LNCaP clone FGC (cell line): ENCODE measurements at places on chromosomes 6 and 20.

GRCh38 chr6:7721649-7722048 lies 4.2 kb upstream of the BMP6 start:
- peak; percentile 21 for DNase-seq

DNA sequence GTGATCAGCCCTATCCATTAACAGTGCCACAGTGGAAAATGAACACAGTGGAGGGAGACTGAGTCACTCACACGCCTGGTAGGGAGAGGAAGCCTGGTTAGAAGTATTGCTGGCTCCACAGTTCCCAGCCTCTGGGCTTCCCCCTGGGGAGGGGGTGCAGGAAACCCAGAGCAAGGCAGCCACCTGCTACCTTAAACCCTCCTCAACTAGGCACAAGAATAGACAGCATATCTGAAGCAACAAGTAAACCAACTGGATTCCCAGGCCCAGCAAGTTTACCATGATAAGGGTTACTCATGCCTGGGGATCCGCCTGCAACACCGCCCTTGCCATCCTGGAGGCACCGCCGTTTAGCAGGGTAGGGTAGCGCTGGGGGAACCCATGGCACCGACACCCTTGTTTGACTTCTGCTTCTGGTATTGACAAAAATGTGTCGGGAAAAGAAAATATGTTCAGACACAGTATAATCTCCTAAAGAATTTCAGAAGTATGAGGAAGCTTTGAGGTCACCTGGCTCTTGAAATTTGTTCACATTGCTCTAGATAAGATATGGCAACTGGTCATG lies 38.3 kb downstream of the SLC22A23 start:
- DNase-seq = no peak

DNA sequence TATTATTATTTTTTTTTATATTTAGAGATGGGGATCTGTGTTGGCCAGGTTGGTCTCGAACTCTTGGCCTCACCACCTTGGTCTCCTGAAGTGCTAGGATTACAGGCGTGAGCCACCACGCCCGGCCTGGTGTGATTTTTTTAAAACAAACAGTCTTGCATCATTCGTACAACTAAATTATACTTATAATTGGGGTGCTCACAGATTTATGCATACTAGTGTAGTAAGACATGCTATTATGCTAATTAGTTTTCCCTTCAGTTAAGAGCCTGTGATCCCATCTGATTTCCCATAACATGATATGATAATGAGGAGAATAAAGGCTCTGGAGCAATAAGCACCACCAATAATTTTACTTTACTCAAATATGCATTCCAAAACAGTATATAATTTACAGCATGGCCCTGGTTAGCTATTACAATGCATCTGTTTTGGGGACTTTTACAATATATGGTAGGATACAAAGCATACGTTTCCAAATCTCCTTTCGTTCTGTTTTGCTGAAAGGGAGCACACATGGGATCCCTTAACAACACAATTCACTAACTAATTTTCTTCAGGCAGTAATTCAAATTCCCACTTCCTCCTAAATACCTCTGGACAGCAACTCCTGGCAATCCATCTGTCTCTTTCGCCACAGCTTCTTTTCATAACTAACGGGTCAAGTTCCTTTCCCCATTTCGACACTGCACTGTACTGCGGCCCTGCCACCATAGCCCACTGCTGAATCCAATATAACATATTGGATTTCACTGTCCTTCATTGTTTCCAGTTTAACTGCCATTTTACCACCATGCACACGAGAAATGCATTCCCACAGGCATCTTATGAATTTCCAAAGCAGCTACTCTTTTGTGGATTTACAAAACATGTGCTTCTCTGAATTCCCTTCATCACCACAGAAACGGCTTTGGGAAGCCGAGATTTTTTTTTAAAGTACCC lies 1.7 kb downstream of the NUDT3 start:
- peak; percentile 23 for DNase-seq

- DNase-seq = no peak
These were observed 23.1 kb downstream of the SERPINB1 start for GRCh38 chr6:2818593-2818992.

DNA sequence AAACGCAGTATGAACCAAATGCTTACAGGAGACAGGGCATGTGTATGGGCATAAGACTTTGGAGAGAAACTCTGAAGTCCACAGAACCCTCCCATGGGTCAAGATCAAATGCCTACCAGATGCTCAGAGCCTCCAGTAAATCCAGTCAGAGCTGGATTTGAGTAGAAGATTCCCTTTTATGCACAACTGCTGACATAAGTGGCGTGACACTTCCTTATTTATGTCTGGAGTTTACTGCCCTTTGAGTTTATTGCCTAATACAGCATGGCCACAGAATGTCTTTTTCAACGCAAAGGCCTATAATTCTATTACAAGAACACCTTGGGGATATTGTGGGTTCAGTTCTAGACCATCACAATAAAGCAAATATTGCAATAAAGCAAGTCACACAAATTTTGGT lies 220.0 kb upstream of the FOXQ1 start:
- DNase-seq = no peak

- no peak for DNase-seq
These were observed 51.9 kb upstream of the MRPS10 start for GRCh38 chr6:42269553-42269952.
